ENCODE measurements at places on chromosomes 16 and 17.

GRCh38 chr16:68492543-68493411, 44.5 kb upstream of the SMPD3 start:
- no peak for DNase-seq

GRCh38 chr17:9810100-9810949, 11.6 kb downstream of the GSG1L2 start:
- DNase-seq: no peak

- no peak for DNase-seq
These were observed 117.3 kb downstream of the IRX5 start for GRCh38 chr16:55047903-55048497.

DNA sequence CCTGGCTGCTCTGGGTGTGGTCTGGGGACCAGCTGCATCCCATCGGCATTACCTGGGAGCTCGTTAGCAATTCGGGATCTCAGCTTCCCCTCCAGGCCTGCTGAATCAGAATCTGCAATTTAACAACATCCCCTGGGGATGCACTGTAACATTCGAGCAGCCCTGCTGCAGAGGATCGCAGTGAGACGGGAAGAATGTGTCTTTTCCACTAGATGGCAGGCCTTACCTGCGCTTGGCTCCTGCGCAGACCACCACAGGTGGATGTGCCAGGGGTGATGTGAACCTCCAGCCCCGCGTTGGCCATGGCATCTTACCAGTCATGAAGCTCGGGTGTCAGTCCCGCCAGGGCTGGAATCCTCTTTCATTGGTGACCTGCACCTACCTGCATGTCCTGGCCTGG, 209.9 kb downstream of the PRKCB start:
- no peak for DNase-seq

GRCh38 chr17:57408071-57408811, 151.9 kb downstream of the MSI2 start:
- no peak for DNase-seq

GRCh38 chr16:49268667-49269066, 13.0 kb downstream of the CBLN1 start:
- no peak for DNase-seq

DNA sequence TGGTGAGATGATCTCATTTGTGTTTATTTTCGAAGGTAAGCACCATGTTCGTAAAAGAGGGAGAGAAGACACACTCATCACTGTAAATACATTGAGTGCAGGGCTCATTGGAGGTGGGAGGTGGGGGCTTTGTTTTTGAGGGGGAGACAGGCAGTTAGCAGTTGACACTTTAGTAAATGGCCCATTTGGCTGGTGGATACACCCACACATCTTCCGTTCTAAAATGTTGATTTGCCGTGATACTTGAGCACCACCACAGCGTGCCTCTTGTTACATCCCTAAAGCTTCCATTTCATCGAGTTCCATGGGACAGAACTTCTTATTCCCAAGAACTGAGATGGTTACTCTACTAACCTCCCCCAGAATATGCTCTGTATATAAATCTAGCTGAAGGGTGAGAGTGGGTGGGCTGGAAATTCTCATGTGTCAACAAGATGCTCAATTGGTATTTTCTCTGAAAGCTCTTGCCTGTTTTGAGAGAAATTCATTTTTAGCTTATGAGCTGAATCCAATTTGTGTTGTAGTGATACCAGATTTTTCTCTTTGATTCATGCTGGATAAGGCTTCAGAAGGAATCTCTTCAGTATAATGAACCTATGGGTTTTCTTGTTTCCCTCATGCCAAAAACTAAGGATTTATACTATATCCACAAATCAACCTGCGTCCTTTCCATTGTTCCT, 314.3 kb downstream of the RBFOX1 start:
- DNase-seq: no peak

All from left hindlimb (tissue), 1 donor.